ENCODE measurements at places on chromosomes 11 and 22.

GRCh38 chr22:47628477-47629272 lies 866.2 kb downstream of the TBC1D22A start:
- no peak for DNase-seq

DNA sequence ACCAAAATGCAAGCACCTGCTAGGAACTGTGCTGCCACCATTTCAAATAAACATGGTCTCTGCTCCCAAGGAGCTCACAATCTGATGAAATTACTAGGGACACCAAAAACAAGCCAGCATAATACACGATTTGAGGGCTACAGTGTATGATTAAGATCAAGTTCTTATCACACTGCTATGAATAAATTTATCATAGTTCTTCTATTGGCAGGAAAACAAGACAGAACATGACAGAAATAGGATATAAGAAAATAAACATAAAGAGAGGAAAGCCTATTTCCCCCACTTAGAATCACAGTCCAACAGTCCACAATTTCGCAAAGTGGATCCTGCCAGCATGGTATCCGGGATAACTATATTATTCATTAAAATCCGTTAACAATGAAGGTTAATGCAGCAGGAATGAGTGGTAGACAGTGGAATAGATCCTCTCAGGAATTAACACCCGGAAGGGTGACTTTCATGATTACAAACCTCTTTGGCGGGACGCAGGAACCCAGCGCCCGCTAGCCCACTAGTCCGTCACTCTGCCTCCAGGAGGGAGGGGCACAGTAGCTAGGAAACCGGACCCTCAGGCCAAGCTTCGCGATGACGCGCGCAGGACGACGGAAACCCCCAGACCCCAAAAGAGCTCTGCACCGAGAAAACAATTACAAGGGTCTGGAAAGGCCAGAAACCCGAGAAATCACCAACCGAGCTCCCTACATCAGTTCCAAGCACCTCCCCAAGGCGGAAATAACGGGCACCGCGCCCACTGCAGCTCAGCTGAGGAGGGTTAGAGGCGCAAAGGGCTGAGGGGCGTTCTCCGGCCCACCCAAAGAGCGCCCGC lies 607 bp downstream of the CCDC82 start:
- DNase-seq: no peak

DNA sequence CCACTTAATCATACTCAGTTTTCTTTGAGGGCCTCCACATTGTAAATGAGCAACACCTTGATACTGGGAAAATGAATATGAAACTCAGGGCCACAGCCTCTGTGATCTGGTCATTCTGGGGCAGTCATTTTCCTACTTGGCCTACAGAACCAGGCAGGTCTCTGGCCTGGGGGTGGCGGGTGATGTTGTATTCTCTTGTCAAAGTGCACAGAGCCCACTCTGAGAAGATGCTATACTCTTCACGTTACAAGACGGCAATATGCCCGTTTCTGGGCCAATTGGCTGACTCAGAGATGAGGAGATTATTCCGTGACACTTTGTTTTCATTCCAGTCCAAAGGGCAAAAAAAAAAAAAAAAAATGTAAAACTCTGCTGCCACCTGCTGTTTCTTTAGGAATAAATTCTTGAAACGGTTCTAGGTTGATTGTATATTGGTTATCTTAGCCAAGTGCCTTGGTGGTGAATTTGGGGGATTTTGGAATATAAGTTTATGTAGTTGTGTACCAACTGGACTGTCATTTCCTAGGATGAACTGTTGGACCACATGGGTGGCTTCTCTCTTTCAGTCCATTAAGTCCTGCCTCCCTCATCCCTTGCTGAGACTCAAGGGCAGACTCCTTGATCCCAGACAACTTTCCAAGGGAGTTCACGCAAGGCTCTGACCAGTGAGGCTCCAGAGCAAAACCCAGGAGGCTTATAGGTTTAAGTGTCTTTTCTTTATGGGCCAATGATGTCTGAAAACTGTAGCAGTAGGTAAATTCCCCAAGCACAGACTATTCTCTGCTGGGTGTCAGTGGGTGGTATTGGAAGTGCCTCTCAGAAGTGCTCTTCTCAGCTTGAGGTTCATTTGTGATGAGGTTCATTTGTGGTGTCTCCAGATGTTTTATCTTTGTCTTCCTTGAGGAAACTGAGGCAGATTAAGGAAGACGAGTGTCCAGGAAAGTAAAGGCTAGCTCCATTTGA lies 18.2 kb downstream of the ADM start:
- peak; percentile 67 for DNase-seq

DNA sequence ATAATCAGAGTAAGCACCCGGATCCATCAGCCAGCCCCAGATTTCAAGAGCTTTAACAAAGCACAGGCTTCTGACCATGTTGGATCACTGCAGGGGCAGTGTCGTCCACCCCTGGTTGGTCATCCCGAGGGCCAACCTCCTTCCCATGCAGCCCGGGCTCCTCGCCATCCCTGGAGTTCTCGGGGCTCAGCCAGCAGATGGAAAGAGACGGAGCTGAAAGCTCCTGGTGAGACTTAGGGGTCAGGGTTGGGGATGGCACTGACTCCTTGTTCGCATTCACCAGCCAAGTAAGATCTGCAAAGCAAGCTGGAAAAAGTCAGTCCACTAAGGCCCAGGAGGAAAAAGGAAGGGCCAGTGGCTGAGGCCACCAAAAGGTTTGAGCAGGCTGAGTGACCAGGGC lies 888.9 kb downstream of the BRD1 start:
- no peak for DNase-seq

- DNase-seq: no peak
Observed at GRCh38 chr22:44437216-44438055, 60.6 kb downstream of the RTL6 start.

GRCh38 chr11:86067009-86067850 lies 1.7 kb downstream of the PICALM start:
- DNase-seq: no peak

All from AG04449 (cell line).